ENCODE measurements at places on chromosomes 1 and 21.

GRCh38 chr1:31834501-31834900 lies 18.7 kb upstream of the SPOCD1 start:
- no peak for DNase-seq

- peak; percentile 78 for DNase-seq
Observed at GRCh38 chr1:177122461-177123251, 41.9 kb downstream of the ASTN1 start.

- no peak for DNase-seq
Observed at GRCh38 chr1:64423526-64423925, 46.4 kb upstream of the CACHD1 start.

- DNase-seq = no peak
Observed at GRCh38 chr1:16434501-16434900, 2.7 kb downstream of the SPATA21 start.

DNA sequence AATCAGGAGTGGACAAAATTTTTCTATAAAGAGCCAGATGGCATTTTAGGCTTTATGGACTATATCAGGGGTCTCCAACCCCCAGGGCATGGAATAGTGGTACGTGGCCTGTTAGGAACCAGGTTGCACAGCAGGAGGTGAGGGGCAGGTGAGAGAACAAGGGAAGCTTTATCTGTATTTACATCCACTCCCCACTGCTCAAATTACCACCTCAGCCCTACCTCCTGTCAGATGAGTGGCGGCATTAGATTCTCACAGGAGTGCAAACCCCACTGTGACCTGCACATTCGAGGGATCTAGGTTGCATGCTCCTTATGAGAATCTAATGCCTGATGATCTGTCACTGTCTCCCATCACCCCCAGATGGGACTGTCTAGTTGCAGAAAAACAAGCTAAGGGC lies 13.9 kb downstream of the PHTF1 start:
- no peak for DNase-seq

DNA sequence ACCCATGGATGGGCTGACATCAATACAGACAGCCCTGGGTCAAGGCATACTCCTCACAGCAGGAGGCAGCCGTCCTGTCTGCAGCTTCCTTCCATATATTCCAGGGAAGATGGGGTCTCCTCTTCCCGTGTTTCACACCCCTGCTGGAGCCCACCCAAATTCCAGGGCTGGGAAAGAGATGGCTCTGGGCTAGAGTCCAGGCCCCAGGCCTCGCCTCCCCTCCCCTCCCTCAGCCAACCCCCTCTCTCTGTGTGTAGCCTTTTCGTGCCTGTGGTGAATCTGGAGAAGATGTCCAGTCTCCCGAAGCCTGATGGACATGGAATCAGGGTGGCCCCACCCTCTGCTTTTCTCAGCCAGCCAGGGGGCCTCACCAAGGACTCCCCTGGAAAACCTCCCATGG lies 3.6 kb downstream of the ATXN7L2 start:
- DNase-seq = no peak

GRCh38 chr1:184379111-184379752 lies 7.6 kb upstream of the C1orf21 start:
- no peak for DNase-seq

GRCh38 chr1:21258331-21259134 lies 31.7 kb downstream of the ECE1 start:
- DNase-seq = no peak

DNA sequence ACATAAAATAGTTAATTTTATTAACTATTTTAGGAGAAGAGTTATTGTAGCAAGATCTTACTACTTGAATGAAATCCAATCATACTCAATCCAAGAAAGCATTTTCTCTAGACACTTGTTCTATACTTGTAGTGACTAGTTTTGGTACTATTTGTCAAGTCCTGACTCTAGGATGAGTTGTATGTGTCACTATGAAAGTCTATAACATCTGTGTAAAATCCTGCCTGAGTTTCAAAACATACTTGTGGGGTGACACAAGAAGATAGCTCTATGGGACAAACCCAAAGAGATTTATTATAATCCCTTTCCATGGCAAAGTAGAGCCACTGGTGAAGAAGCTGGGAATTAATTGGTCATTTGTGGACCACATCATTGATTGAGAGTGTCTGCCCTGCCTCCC lies 1042.2 kb upstream of the ADGRL4 start:
- DNase-seq = no peak

DNA sequence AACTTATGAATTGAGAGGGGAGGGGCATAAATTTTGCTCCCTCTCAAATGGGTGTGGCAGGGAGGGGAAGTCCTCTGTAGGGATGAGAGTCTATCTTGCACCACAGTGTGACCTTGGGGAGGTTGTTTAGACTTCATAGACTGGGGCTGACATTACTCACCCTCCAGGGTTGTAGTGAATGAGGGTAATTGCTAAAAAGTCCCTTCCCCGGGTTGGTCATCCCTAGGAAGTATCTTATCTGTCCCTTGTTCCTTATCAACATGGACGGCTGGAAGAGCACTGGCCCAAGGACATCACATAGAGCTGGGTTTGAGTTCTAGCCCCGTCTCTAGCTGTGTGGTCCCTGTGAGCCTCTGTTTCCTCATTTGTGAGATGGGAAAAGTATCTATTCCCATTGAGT lies 52.4 kb upstream of the SLC2A1 start:
- DNase-seq = no peak

DNA sequence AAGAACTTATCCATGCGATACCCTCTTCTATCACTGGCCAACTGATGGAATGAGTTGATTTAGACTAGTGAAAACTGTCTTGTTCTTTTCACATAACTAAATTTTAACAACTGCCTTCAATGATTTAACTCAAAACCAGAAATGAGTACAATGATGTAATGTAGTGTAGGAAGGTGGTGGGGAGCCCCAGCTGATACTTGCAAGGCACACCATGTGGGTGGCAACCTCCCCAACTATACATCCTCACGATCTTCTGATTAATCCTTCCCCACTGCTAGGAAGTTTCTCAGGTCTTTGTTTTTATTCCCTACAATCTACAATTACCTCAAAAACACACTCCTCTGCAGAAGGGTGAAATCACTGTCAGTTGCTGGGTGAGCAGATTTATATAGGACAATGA lies 100.7 kb downstream of the KCTD3 start:
- DNase-seq = no peak

GRCh38 chr1:245016700-245017099 lies 138.1 kb upstream of the KIF26B start:
- no peak for DNase-seq

DNA sequence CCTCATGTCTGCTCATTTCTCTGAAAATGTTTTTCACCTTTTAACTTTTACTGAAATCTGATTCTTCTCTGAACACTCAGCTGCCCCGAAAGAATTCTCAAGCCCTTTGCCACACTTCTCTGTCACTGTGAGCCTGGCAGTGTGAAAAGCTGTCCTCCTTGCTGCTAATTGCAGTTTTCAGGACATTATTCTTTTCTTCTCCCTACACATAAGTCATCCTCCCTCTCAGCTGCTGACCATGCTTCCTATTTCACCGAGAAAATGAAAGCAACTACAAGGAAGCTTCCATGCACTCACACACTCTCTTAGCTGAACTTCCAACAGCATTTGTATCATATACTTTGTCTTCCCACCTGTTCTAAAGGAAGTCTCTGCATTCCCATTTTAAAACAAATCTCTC lies 15.8 kb downstream of the OLFM3 start:
- no peak for DNase-seq

DNA sequence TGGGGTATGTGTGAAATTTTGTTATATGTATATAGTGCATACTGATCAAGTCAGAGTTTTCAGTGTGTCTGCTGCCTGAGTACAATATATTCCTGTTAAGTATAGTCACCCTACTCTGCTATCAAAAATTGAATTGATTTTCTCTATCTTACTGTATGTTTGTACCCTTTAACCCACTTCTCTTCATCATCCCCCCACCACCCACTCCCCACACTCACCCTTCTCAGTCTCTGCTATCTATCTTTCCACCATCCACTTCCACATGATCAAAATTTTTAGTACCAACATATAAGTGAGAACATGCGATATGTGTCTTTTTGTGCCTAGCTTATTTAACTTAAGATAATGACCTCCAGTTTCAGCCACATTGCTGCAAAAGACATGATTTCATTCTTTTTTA lies 4.2 kb downstream of the LY9 start:
- DNase-seq = no peak

- DNase-seq = no peak
Observed at GRCh38 chr1:43731867-43732531, 24.7 kb downstream of the ST3GAL3 start.
